Erythroblast (primary cell): ENCODE measurements at places on chromosomes 13 and 19.

- DNase-seq, result no peak
Observed at GRCh38 chr19:3944018-3944721, 11.3 kb downstream of the NMRK2 start.

DNA sequence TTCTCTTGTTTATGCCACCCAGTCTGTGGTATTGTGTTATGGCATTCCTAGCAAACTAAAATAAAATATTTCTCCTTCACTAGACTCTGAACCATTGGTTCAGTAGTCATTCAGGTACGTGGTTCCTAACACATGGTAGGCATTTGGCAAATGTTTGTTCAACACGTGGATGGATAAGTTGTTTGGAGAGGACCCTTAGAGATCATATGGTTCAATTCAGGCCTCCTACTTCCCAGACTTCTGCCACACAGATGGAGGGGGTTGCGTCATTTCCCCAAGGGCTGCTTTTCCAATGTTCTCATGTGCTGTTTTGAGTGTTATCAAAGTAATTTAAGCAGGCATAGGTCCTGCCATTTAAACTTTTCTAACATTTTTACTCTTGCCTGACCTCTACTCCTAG lies 6.7 kb downstream of the CXCL17 start:
- no peak for DNase-seq

DNA sequence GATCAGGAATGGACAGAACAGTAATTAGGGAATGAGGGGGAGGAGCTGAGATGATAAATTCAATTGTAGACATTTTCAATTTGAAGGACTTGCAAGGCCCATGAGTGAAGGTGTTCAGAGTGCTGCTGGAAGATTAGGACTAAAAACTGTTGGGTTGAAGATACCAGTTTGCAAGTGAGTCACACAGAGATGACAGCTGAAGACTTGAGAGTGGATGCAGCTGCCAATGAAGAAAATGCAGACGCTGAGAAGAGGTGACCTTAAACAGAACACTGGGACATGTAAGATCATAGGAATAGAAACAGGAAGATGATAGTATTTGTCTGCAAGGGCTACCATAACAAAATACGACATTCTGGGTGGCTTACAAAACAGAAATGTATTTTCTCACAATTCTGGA lies 1716.5 kb upstream of the SLC10A2 start:
- DNase-seq, result no peak

- peak; percentile 47 for DNase-seq
Observed at GRCh38 chr19:47430041-47430802, 10.9 kb upstream of the MEIS3 start.

GRCh38 chr19:18469069-18469846 lies 31.3 kb upstream of the ISYNA1 start:
- DNase-seq, result peak; percentile 89

GRCh38 chr13:80462567-80462966 lies 121.6 kb upstream of the SPRY2 start:
- DNase-seq, result no peak

- no peak for DNase-seq
Observed at GRCh38 chr19:18649371-18650020, 12.7 kb downstream of the KLHL26 start.

- DNase-seq, result no peak
Observed at GRCh38 chr19:19296953-19297689, 23.2 kb downstream of the SUGP1 start.

GRCh38 chr13:97141564-97142005 lies 80.5 kb upstream of the MBNL2 start:
- peak; percentile 59 for DNase-seq

GRCh38 chr13:24911133-24911908 lies 147.4 kb downstream of the RNF17 start:
- peak; percentile 48 for DNase-seq

DNA sequence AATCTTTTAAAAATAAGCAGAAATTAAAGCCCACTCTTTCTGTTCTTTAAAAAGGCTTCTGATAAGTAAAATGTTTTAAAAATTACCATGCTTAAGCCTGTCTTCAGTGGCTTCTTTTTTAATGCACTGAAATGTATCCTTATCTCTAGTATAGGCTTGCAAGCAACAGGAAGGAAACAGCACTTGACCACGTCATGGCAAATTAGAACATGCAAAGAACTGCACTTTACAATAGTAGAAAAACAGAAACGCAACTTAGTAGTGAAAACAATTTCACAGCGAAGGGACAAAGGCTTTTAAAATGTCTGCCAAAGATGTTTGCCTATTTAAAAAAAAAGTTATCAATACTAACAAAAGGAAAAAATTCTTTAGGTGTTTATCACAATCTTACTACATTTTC lies 36.3 kb downstream of the ELF1 start:
- DNase-seq, result peak; percentile 88

- no peak for DNase-seq
Observed at GRCh38 chr13:46382224-46382623, 4.8 kb downstream of the RUBCNL start.

- no peak for DNase-seq
Observed at GRCh38 chr19:44765033-44765948, 12.4 kb upstream of the CBLC start.

- DNase-seq, result no peak
Observed at GRCh38 chr19:2353159-2353886, 6.7 kb upstream of the TMPRSS9 start.

- DNase-seq, result no peak
Observed at GRCh38 chr19:28881616-28882015, 331.3 kb downstream of the UQCRFS1 start.

DNA sequence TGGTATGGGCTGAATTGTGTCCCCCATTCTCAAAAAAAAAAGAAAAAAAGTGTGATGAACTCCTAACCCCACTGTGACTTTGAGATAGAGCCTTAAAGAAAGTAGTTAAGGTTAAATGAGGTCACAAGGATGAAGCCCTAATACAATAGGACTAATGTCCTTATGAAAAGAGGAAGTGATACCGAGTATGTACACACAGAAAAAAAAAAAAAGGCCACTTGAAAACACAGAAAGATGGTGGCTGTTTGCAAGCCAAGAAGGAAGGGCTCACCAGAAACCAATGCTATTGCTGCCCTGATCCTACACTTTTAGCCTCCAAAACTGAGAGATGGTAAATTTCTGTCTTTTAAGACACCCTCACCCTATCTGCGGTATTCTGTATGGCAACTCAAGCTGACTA lies 955.6 kb downstream of the PCDH17 start:
- DNase-seq, result no peak

DNA sequence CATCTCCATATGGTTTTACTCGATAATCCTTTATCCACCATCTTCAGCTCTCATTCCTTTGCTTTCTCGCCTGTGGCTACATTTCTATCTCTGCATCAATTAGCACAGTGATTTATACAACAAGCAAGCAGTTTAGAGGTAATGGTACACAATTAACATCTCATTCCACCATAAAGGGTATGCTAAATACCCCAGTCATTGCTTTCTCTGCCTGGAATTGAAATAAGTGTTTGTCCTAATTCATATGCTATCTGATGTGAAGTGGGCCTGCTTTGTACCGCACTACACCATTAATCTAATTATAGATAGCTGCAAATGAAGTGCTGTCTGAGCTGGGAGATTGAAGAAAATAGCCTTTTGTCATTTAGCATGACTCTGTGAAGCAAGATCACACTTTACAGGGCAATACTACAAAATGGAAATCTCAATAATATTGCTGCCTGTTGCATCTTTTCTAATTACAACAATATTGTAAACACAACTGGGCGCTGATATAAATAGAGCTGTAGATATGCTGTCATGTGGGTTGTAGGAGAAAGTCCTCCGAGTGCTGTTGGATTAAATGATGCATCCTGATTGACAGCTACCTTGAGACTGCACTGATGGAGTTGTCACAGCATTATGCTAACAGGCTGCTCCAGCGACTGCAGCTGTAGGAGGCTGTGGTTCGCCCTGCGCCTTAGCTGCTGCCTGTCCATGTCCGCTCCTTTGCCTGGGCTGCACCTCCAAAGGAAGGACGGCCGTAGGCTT lies 78.2 kb downstream of the GGACT start:
- no peak for DNase-seq

DNA sequence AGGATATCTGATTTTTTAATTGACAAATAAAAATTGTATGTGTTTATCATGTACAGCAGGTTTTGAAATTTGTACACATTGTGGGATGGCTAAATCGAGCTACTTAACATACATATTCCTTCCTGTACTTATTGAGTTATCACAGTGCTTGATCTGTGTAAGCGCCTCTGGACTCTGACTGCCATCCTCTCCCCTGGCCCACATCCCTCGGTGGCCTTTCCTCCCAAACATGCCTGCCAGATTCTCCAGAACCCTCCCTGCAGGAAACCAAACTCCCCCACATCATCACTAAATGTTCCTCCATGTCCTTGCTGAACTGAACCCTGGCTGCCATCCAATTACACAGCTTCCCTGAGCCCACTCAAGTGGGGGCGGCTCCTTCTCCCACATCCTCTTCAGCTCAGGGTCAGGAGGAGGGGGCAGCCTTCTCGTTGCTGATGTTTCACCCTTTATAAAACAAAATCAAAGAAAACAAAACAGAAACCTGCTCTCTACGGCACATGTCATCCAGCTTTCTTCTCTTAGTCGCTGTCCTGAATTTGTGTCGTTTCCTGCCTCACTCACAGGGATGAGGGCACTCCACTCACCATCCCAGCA lies 97.1 kb upstream of the SPATA13 start:
- no peak for DNase-seq

- no peak for DNase-seq
Observed at GRCh38 chr19:30449078-30449590, 77.0 kb downstream of the ZNF536 start.

GRCh38 chr19:30722761-30723160 lies 350.6 kb downstream of the ZNF536 start:
- no peak for DNase-seq

- DNase-seq, result no peak
Observed at GRCh38 chr13:50422181-50423148, 407.2 kb downstream of the KCNRG start.

GRCh38 chr13:112453874-112454647 lies 77.9 kb downstream of the SPACA7 start:
- DNase-seq, result no peak

- DNase-seq, result no peak
Observed at GRCh38 chr13:93345770-93346169, 119.2 kb downstream of the GPC6 start.

DNA sequence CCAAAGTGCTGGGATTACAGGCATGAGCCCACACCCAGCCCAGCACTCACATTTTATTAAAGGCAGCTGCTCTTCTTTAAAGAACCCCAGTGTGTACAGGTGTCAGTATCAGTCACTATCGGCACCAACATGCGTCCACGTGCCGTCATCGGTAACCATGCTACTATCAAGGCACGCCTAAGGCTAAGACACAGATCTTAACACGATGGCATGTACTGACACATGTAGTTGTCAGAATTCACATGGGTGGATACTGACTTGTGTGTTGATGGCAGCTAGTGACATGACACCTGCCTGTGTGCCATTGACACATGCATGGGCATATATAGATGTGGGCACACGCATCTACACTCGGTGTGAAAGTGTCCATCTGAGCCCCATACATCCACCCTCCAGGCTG lies 12.2 kb upstream of the HIF3A start:
- DNase-seq, result no peak

DNA sequence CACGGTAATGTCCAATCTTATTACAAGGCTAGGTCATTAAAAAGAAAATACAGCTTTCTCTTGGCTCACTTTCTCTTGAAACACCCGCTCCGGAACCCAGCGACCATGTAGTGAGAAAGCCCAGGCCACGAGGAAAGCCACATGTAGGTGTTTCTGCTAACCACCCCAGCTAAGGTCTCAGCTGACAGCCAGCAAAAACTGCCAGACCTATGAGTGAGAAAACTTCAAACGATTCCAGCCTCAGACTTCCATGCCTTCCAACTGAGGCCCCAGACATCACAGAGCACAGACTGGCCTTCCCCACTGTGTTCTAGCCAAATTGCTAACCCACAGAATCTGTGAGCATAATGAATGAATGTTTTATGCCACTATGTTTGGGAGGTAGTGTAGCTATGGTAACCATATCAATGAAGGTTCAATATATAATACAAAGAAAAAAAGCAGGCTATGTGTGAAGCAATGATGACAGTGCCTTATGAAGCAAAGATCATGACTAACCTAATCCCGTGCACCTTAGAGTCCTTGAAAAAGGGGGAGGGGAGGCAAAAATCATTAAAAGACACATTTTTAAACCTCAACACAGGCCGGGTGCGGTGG lies 11.9 kb upstream of the TPTE2 start:
- no peak for DNase-seq
